KBM-7 (cell line): ENCODE measurements at places on chromosomes 2 and 18.

GRCh38 chr2:44347526-44347925, 13.8 kb downstream of the PREPL start:
- DNase-seq: no peak

DNA sequence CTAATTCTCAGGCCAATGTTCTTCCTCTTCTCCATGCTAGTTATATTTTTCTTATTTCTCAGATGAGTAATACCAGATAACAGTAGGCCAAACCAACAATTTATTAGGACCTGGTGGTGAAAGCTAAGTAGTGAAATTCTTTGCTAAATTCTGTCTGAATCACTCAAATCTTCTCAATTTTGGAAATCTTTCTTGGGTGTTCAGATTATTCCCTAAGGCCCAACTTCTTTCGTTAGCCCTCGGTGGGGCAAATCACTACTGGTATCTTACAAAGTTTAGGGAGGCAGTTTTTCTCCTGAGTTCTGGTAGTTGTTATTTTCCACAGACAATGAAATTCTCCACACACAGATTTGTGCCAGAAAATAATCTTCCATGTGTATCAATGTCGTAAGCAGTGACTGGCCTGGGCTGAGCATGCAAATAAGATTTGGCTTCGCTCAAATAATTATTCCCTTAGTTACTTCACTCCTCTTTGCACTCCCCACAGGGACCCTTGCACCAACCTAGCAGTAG, 443.5 kb upstream of the SLC14A2 start:
- DNase-seq: no peak

DNA sequence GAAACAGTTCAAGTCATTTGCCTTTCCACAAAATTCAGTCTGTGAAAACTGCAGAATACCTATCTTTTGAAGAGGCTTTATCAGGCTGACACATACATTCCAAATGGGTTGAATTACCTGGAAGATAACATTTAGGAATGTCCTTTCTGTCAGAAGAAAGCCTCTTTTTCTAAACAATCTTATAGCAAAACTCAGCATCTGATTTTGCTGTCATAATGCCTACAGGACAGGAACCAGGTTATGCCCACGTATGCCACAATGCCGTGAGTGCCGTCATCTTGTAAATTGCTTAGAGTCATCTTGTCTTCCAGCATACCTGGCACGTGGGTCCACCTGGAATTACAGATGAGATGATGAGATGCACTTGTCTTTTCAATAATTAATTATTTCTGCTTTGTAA, 275.3 kb downstream of the ALPK2 start:
- DNase-seq: no peak

- DNase-seq: no peak
Observed at GRCh38 chr18:25787276-25787675, 303.1 kb downstream of the SS18 start.

- no peak for DNase-seq
Observed at GRCh38 chr2:178833382-178833781, 26.2 kb upstream of the TTN start.

GRCh38 chr2:237473878-237474441, 13.1 kb upstream of the MLPH start:
- DNase-seq: peak; percentile 53

DNA sequence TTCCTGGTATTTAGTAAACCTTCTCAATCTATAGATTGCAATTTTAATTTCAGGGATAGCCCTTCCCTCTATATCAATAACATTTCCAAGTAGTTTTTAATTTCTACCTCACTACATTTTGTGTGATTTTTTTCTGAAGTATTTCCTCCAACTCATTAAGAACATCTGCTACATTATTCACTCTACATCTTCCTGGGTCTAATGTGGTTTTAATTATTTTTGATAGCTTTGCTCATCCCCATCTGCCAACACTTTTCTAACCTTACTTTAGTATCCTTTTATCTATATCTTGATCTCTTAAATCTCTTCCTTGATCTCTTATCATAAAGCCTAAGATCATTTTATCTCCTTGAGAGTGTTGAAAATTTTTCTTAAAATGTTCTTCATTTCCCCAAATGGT, 278.3 kb upstream of the CYP26B1 start:
- no peak for DNase-seq

- DNase-seq: no peak
Observed at GRCh38 chr2:232421189-232421785, 14.6 kb downstream of the ALPG start.

DNA sequence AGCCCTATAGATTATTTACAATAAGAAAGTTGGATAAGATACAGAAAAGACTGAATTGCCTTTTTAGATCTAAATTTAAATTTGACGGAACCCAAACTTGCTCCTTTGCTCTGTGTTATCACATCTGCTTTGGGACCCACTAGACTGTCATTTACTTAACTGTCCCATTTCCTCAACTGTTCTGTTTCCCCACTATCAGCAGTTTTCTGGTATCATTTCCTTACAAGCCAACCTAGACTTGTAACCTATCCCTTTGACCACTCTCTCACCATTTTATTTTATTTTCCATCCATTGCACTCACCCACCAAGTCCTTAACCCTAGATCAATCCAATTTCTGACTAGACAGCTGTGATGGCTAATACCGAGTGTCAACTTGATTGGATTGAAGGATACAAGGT, 38.6 kb upstream of the CD28 start:
- no peak for DNase-seq

GRCh38 chr2:5064687-5065086, 627.5 kb upstream of the SOX11 start:
- DNase-seq: no peak

GRCh38 chr2:190582736-190583506, 48.4 kb upstream of the NEMP2 start:
- no peak for DNase-seq

DNA sequence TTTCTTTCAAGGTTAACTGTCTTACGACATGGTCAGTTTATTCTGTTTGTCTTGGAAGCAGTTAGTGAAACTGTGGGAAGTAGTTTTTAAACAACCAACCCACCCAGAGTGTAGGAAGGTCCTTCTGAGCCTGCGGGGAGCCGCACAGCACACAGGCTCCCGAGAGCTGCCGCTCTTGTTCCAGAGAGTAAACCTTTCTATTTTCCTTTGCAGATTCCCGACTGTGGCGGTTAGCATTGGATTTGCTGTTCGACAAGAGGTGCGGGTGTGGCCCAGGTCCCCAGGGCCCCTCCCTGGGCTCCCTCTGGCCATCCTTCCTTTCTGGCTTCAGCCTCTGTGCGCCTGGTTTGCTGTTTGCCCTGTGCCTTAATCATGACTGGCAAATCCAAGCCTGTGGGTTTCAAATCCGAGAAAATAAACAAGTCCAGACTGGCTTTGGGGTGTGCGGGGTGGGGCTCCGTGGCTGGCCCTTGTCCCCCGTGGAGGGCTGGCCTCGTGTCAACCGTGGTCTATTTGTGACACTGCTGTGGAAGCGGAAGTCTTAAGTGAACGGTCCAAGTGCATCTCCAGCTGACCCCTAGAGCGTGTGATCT, 30.7 kb downstream of the IMPA2 start:
- DNase-seq: no peak

- DNase-seq: no peak
Observed at GRCh38 chr2:183998041-183998796, 600.1 kb upstream of the ZNF804A start.

DNA sequence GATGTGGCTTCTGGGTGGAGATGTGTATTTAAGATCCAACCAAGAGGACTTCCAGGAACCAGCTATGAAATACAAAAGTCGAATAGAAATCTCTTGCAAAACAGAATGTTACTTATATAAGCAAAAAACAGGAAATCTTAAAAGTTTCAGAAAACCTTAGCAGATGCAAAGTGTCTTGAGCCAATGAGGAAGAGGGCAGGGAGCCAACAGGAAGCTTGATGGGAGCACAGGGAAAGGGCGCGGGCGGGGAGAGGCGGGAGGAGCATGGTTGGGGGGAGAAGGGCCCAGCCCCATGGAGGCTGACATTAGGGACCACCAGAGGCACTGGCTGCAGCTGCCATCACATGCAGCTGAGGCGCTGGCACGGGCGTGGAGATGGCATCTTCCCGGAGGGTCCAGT, 203.3 kb downstream of the SNTG2 start:
- no peak for DNase-seq

GRCh38 chr2:223835701-223836532, 1.5 kb downstream of the AP1S3 start:
- DNase-seq: peak; percentile 69

DNA sequence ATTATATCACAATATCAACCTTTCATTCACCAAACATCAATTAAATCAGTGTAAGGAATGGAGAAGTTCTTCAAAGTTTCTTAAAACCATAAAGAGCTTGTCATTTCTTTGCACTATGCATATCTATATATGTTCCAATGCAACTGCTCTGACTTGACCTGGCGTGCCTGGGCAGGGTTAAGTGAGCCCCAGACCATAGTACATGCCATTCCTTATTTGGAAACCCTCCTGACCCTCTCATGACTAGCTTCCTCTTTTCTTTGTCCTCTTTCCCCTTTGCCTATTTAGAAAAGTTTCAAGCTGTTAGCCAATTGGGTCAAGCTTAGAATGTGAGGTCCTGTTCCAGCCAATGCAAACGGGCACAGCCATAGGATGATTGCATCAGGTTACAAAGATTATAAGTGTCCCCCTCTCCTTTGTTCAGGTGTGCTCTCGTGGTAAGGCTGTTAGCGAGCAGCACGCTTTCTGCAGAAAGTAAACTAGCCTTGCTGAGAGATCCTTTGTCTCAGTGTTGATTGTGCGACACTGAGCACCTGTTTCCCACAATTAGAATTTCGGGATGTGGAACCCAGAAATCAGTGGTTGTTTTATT, 78.2 kb upstream of the UXS1 start:
- DNase-seq: peak; percentile 58

GRCh38 chr2:26850505-26850904, 2.6 kb downstream of the DPYSL5 start:
- DNase-seq: no peak

GRCh38 chr2:54867457-54867856, 144.0 kb downstream of the EML6 start:
- DNase-seq: no peak

GRCh38 chr18:37540424-37541138, 25.0 kb downstream of the CELF4 start:
- no peak for DNase-seq

DNA sequence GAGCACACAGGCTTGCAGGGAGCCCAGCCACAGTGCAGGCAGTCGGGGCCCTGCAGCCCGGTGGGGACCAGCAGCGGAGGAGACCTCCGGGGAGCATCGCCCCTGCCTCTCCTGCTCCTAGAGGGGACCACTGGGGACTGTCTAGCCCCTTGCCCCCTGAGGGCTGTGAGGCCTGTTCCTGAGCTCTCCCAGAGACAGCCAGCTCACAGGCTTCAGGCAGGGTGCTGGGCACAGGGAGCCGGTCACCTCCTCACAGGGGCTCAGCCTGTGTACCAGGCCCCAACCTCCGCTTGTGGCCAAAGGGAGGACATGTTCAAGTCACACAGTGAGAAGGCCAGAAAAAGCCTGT, 3.5 kb upstream of the NMUR1 start:
- no peak for DNase-seq

- no peak for DNase-seq
Observed at GRCh38 chr18:63126134-63127069, 193.2 kb downstream of the BCL2 start.

DNA sequence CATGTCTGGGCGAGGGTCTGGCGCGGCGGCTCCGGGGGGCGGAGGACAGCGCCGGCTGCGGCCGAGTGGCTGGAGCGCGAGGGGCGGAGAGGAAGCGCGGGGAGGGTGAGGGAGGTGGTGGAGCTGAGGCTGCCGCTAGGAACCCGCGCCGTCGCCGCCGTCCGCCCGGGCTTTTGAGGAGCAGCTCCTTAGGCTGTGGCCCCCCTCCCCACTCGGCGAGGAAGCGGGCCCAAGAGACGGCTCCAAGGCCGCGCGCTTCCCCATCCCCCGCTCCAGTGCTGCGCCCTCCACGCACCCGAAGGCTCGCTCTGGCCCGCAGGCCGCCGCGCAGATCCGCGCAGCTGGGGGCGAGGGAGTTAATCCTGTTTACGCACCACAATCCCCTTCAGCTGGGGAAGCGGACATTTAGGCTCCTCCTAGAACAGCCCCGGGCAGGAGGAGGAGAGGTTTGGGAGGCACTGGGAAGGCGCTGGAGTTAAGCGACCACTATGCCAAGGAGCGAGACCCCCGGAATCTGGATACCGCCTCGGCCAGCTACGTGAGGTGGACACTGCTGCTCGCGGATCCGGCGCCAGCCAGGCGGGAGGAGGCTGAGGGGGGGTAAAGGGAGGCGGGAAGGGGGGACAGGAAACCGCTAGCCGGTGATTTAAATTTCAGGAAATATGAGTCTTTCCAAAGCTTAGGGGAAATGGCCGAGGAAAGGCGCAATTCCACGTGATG, at the start of gene CNRIP1:
TSS of gene CNRIP1 (minus strand) at position 552 of the 720 bp plus-strand sequence. CDS start at position 3, 549 bp downstream.
- peak; percentile 68 for DNase-seq

DNA sequence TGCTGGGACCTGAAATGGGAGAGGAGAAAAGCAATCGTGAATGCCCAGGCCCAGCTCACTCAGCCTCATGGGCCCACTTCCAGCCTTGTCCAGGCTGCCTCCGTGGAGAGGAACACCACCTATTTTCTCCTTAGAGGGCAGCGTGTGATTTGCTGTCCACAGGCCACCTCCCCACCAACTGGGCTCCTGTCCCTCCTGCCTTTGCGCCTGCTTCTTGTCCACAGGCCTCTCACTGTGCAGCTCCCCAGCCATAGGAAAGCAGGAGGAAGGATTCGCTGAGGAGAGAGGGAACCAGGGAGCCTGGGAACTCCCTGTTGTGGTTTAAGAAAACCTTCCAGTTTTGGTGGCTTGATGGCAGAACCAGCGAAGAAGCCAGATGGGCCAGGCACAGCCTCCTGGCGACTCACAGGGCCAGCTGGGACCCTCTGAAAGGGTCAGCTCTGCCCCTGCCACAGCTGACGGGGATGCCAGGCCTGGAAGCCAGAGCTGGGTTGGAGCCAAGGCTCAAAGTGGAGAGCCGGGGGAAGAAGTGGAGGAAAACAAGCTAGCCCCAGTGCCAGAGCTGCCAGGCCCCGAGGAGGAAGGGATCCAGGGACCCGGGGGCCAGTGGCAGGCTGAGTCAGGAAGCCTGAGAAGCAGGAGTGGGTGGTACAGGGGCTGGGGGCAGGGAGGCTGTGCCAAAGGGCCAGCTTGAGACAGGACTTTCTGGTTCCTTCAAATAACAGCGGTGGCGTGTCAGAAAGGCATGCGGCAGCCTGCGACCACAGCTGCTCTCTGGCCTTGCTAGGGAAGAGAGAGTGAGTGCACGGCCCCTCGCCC, 9.9 kb downstream of the TMBIM1 start:
- DNase-seq: no peak

GRCh38 chr2:172182624-172183023, 79.9 kb upstream of the DLX2 start:
- DNase-seq: no peak

- DNase-seq: no peak
Observed at GRCh38 chr2:90077948-90078347, 1386.5 kb downstream of the RPIA start.

DNA sequence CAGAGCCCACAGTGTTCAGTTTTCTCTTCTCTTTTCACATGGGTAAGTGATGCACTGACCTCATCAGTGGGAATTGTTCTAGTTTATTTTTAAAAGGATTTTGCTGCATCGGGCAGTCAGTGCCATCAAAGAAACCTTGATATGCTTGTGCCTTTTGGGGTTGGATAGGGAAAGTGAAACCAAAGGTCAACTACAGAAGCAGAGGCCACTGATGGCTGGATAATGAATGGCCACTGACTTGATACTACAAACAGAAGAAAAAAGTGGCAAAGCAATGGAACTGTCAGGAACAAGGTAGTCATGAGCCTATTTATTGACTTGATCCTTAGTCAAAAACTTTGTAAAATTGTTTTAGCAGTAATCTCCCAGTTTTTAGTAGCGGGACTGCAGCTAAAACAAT, 636.3 kb upstream of the ZEB2 start:
- DNase-seq: no peak

GRCh38 chr2:73081181-73081671, 9.7 kb upstream of the SFXN5 start:
- no peak for DNase-seq

GRCh38 chr2:122830157-122830556, 1074.7 kb downstream of the TSN start:
- no peak for DNase-seq
